ENCODE measurements at places on chromosomes 1 and 21. TPM values are rescaled to one million over a fixed set of nuclear protein-coding genes. Genes with fewer than 3 reads are reported as not detected.

RNU1-1 gene
- polyA plus RNA-seq, result not detected

CLCA4 gene
- not detected for polyA plus RNA-seq

CD1D gene
- polyA plus RNA-seq, result 3.8 TPM

EFNA4 gene
- polyA plus RNA-seq, result 16.8 TPM

LCE2A gene
- 0.20 TPM for polyA plus RNA-seq

IARS2 gene
- polyA plus RNA-seq, result 44.0 TPM

PPT1 gene
- polyA plus RNA-seq, result 59.6 TPM

DDX20 gene
- 6.8 TPM for polyA plus RNA-seq

UBE2U gene
- not detected for polyA plus RNA-seq
